ENCODE measurements at places on chromosomes 2 and 18. TPM values are rescaled to one million over a fixed set of nuclear protein-coding genes. Genes with fewer than 3 reads are reported as not detected.

- no peak for DNase-seq
These were observed 183.7 kb upstream of the PXDN start for GRCh38 chr2:1927896-1928568.

DNA sequence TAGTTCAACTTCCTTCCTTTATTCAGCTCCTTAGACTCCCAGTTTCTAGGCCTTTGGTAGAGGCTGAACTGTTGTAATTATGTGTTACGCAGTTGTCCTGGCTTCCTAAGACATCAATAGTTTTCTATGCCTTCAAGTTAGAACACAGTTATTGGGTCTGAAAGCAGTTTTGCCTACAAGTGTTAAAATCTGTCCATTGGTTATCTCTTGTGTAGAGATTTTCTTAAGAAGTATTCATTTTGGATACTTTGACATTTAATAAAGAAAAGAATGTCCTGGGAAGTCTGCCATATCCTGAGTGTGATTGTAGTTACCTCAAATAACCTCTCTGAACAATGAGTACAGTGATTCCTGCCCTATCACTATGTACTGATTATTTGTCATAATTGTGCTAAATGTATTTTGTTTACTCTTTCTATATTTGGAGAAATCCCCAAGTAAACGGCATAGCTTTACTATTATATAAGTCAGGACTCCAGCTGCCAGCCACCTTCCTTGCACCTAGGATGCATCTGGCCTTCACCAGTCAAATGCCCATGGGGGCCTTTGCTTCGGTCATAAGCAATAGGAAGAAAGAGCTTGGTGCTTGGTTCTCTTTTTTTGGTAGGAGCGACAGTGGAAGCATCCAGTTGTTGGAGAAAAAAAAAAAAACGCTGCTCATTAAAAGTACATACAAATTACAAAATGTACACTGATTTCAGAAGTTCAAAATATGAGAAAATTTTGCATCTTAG lies 449.5 kb upstream of the PKDCC start:
- DNase-seq, result no peak

- no peak for DNase-seq
These were observed 102.0 kb downstream of the PLA2R1 start for GRCh38 chr2:159960414-159960813.

DNA sequence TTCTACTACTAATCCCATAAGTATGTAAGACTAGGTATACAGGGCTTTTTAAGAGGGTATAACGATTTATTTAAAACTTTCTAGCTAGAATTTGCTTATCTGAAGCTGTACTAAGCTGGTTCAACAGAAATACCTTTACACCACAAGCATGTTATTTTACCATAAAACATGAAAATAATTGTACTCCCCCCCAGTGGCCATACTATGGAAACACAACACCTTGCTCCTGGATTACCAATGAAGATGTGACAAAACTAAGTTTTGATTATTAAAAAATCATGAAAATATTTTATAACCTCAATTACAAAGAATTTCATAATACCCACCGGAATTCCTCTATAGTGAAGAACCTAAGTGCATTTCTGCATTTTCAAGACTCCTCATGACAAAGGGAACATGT lies 27.3 kb downstream of the LPIN2 start:
- no peak for DNase-seq

DNA sequence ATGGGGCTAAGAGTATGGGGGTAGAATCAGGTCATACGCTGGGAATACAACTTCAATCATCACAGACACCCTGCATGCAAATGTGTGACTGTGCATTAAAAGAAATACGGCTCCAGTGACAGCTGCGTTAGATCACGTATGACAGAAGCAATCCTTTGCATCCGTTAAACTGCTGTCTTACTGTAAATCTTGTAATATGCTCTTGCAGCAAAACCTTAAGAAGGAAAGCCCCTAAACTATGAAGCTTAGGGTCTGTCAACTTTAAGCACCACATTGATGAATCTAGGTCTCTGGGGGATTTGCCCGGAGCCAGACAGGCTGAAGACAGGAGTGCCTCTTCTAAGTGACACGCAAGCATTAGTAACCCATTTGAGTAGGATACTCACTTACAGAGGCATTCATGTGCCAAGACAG lies 84.7 kb upstream of the EML6 start:
- DNase-seq, result no peak

GRCh38 chr2:83079007-83079406 lies 1380.1 kb downstream of the SUCLG1 start:
- no peak for DNase-seq

GRCh38 chr18:37294951-37295350 lies 270.6 kb downstream of the CELF4 start:
- no peak for DNase-seq

DNA sequence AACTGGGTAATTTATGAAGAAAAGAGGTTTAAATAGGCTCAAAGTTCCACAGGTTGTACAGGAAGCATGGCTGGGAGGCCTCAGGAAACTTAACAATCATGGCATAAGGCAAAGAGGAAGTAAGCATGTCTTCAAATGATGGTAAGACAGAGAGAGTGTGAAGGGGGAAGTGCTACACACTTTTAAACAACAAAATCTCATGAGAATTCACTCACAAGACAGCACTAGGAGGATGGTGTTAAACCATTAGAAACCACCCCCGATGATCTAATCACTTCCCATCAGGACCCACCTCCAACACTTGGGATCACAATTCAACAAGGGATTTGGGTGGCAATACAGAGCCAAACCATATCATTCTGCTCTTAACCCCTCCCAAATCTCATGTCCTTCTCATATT lies 34.9 kb downstream of the CFAP210 start:
- no peak for DNase-seq

The KLHL41 gene
- total RNA-seq, result 90.6 TPM

The ANKRD30B gene
- not detected for total RNA-seq

The PLEKHH2 gene
- 3.9 TPM for total RNA-seq

The CD8B2 gene
- not detected for total RNA-seq

The MC4R gene
- total RNA-seq, result not detected
